Tongue (tissue), 3 donors: ENCODE measurements at places on chromosomes 1 and 21. TPM values are rescaled to one million over a fixed set of nuclear protein-coding genes. Genes with fewer than 3 reads are reported as not detected.
A peak's percentile ranks its signal among the peaks of the same experiment; 100 is the strongest.

DNA sequence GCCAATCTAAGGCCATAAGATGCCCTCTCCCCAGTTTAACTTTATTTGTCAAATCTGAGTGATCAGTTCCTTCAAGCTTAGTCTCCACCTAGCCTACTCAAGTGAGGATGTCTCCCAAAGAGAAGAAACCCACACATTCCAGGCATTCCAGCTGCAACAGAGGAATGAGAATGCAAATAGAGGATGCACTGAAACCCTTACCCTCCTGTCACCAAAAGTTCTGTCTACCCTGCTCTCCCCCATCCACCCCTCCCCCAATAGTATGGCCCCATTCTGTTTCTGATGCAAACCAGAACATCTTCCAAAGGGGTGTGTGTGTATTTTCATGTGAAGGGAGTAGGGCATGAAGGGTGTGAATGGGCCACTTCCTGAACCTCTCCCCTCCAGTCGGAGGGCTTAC is 3.0 kb downstream of the DUSP23 start:
- no peak for DNase-seq

DNA sequence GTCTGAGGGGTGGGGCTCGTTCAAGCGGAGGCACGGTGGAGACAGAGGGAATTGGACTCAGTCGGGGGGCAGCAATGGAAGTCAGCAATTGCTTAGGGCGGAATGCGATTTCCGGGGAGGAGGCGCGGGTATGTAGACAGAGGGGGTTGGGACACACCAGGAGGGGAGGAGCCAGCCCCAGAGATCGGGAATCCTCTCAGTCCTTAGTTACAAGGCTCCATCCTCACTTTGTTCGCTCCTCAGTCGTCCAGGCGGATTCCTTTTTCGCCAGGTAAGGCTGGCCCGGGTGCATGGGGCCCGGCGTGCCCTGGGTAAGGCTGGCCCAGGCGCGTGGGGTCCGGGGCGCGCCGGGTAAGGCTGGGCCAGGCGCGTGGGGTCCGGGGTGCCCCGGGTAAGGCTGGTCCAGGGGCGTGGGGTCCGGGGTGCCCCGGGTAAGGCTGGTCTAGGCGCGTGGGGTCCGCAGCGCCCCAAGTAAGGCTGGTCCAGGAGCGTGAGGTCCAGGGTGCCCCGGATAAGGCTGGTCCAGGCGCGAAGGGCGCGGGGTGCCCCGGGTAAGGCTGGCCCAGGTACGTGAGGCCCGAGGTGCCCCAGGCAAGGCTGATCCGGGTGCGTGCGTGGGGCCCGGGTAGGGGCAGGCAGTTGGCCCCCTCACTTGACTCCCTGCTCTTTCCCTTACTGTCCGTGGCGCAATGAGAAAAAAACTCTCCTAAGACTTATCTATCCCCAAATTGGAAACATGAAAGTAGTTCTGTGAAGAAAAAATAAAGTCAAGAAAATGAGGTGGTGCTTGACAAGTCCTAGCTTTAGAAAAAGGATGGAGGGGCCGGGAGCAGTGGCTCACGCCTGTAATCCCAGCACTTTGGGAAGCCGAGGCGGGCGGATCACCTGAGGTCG is at the start of gene L1TD1:
Gene L1TD1 (plus strand): TSS at position 199 of the 894 bp plus-strand sequence. CDS start 11,780 bp downstream, outside the sequence.
- peak; percentile 45 for DNase-seq

- no peak for DNase-seq
Measured at GRCh38 chr1:157004806-157005205, 40.7 kb downstream of the ARHGEF11 start.

KIF21B gene
- 1.3 TPM for total RNA-seq

GRCh38 chr1:222815440-222815765 is 564 bp downstream of the DISP1 start:
- DNase-seq: no peak

COL9A2 gene
- 6.5 TPM for total RNA-seq

FLG2 gene
- 0.21 TPM for total RNA-seq

DNA sequence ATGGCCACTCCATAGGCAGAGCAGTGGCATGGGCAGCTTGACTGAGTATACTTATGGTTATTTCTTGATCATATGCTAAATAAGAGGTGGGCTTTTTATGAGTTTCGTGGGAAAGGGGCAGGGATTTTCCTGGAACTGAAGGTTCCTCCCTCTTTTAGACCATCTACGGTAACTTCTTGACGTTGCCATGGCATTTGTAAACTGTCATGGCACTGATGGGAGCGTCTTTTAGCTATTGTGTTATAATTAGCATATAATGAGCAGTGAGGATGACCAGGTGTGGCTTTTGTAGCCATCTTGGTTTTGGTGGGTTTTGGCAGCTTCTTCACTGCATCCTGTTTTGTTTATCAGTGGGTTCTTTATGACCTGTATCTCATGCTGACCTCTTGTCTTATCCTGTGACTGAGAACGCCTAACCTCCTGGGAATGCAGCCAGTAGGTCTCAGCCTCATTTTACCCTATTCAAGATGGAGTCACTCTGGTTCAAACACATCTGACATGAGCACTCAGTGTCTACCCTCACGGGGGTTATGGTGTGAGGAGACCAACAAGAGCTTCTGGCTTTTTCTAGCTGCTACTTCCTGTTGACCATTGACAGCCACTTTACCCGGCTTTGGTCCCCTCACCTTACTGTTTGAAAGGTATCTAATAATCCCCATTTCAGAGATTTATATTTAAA is 71.7 kb downstream of the GALNT2 start:
- DNase-seq: no peak

DNA sequence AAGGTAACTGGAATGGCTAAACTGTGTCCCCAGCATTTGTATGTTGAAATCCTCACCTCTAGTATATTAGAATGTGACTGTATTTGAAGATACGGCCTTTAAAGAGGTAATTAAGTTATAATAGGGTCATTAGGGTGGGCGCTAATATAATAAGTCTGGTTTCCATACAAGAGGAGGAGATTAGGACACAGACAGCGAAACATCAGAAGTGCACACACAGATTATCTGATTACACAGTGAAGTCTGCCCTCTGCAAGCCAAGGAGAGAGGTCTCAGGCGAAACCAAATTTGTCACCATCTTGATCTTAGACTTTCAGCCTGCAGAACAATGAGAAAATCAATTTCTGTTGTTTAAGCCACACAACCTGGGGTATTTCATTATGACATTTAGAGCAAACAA is 2233.1 kb downstream of the MRPL39 start:
- no peak for DNase-seq

GRCh38 chr1:13935336-13935735 is 235.3 kb downstream of the PRDM2 start:
- DNase-seq: no peak
